ENCODE measurements at places on chromosomes 7 and 10.
A peak's percentile ranks its signal among the peaks of the same experiment; 100 is the strongest.

- DNase-seq: no peak
Measured at GRCh38 chr7:45053401-45053800, 35.4 kb downstream of the NACAD start.

GRCh38 chr10:80252296-80252887 is 37.1 kb downstream of the MAT1A start:
- no peak for DNase-seq

DNA sequence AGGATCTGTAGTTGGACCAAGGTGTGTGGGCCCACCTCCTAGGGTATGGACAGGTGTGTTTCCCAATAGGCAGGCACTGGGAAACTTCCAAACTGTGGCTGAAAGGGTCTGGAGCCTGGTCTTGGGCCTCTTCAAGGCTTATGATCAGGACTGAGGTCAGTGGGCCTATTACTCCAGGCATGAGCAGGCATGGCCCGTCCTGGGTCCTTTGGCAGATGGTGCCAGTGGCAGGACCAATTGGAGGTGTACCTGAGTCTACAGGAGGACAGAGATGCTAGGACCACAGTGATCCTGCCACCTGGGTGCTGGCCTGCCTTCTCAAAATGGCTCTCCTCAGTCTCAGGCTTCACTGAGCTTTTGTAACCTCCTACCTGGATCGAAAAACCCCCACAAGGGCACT is 95.4 kb downstream of the RAB18 start:
- DNase-seq: no peak

- peak; percentile 30 for DNase-seq
Measured at GRCh38 chr10:96587264-96588059, 650 bp upstream of the TM9SF3 start.

DNA sequence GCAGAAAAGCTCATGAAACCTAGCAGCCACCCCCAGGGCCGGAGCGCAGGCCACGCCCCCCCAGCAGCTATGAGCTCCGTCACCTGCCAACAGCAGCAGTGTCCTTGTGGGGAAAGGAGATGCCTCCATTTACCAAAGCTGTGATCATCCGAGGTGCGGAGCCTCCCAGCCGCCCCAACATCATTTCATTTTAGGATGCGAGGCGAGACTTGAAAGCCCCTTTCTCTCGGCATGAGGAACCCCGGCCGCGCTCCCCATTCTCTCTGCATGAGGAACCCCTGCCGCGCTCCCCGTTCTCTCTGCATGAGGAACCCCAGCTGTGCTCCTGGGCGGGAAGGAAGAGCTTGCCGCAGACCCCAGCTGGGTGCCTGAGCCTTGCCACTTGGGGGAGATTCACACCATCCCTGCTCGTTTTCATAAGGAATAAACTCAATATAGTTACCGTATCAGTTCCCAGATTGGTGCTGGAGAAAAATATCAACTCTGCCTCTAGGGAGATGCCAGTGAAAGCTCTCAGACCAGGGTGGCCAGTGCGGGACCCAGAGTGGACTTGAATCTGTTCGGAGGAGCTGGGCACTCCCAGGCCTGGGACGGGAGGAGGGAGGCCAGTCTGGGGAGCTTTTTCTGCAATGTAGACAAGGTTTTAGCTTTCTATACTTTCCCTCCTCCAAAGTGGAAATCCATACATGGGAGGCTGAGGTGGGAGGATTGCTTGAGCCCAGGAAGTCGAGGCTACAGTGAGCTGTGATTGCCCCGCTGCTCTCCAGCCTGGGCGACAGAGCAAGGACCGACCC is 35.0 kb downstream of the JAKMIP3 start:
- DNase-seq: no peak

- no peak for DNase-seq
Measured at GRCh38 chr7:90407484-90407821, 4.2 kb downstream of the CLDN12 start.

GRCh38 chr10:107919626-107920235 is 755.2 kb upstream of the SORCS1 start:
- no peak for DNase-seq

- DNase-seq: no peak
Measured at GRCh38 chr7:68143345-68143744, 1146.7 kb downstream of the TYW1 start.

- DNase-seq: no peak
Measured at GRCh38 chr10:119469846-119470245, 72.7 kb downstream of the RGS10 start.

DNA sequence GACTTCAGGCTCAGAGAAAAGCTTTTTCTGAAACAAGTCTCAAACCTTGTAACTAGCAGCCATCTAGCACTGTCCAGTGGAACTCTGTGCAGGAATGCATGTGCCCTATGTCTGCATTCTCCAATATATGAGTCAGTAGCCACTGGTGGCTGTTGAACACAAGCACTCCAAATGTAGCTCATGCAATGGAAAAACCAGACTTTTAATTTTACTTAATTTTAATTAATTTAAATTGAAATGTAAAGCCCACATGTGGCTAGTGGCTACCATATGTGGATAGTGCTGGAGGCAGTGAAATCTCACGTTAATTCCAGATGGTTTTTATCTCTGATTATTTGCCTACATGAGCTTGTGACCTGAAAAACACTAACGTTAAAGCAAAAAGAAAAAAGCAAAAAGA is 225.1 kb downstream of the GATA3 start:
- no peak for DNase-seq

- no peak for DNase-seq
Measured at GRCh38 chr10:3666525-3667302, 118.3 kb downstream of the KLF6 start.

DNA sequence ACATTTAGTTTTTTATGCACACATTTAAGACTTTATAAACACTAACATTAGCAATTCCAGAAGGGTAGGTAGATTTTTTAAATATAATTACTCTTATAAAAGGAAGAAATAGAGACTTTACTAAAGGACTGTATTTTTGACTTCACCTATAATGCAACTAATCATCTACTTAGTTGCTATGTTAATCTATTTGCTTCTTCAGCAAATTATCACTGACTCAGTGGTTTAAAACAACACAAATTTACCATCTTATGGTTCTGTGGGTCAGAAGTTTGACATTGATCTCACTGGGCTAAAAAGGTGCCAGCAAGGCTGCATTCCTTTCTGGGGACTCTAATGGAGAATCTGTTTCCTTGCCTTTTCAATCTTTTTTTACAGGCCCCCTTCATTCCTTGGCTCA is 7.6 kb downstream of the MTERF1 start:
- DNase-seq: no peak

DNA sequence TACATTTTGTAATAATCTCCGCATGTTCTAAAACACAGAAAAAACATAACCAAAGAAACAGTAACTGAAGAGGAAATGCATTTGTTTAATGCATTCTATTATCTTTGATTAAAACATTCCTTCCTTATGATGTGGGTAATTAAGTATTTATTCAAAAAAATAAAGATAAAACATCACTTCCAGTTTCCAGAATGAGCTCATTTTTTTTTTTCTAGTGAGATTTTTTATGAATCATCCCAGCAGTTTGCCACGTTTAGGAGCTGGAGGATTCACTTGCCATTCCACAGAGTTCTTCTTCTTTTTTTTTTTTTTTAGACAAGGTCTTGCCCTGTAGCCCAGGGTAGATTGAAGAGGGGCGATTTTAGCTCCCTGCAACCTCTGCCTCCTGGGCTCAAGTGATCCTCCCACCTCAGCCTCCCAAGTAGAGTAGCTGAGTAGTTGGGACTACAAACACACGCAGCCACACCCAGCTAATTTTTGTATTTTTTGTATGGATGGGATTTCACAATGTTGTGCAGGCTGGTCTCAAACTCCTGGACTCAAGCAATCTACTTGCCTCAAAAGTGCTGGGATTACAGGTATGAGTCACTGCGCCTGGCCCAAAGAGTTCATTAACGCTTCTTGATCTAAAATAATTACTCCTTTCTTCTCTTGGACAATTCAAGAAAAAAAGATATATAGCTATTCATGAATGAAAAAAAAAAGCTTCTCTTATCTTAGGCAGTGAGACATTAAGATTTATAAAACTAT is 177.3 kb downstream of the DKK1 start:
- no peak for DNase-seq

DNA sequence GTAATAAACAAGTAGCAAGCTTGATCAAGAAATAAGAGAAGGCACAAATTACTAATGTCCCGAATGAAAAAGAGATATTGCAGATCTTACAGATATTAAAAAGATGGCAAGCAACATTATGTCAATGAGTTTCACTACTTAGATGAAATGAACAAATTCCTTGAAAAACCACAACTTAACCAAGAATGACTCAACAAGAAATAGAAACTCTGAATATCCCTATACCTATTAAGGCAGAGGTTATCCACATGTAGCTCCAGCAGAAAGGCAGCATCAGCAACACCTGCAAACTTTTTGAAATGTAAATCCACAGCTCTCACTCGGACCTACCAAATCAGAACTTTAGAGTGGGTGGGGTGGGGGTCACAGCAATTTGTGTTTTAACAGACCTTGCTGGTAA is 33.6 kb downstream of the PDE1C start:
- DNase-seq: no peak

DNA sequence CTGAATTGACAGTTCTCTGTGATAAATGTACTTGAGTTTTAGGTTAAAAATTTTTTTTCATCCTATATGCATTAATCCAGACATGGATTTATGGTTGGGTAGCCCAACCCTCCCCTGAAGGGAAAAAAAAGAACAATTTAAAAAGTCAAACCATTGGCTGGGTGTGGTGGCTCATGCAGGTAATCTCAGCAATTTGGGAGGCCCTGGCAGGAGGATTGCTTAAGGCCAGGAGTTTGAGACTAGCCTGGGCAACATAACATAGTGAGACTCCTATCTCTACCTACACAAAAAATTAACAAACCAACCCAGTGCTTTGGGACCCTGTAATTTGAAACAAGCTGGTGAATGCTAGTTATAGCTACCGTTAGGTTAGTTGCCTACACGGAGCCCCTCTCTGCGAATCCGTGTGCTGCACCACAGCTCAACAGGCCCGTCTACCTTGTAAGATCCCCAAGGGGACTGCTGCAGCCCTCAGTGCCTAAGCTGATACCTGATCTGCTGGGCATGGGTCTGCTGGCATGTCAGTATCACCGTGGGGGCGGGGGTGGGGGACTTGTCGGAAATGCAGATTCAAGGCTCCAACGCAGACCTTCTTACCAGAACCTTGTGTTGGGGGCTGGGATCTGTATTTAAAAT is 32.8 kb downstream of the TSPAN14 start:
- DNase-seq: no peak

DNA sequence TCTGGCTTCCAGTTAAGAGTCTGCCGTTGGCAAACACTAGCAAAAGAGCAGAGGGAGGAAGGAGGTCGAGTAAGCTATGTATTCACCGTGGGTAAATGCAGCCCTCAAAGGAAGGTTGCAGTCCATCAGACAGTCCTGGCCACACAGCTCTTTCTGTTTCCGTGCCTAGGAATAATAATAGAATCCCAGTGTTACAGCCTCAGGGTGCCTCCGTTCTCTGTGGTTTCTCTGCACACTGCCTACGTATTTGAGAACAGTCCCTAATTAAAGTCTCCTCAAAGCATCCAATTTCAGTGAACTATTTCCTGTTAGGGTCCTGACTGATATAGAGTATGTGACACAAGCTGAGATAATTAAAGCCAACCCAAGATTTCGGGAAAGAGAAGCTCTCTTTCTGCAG is 176.7 kb downstream of the GPAM start:
- DNase-seq: no peak

DNA sequence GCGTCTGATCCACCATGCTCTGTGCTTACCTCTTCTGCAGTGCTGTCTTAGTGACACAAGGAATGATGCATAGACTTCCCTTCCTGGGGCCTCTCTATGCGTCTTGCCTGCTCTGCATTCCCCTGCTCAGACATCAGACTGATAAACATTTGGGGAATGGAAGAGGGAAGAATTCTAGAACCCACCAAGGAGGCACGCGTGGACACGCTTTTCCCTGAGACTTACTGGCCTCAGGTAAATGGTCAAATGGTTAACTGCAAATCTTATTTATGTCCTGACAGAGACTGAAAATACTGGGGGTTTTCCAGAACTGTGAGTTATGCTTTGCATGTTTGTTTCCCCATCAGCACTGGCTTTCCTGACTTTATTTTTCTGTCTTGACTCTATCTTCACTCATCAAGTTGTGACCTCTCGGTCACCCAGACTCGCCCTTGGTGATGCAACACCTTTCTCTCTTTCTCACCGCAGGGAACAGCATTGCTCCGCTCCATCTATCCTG is 285.9 kb upstream of the FZD8 start:
- no peak for DNase-seq

DNA sequence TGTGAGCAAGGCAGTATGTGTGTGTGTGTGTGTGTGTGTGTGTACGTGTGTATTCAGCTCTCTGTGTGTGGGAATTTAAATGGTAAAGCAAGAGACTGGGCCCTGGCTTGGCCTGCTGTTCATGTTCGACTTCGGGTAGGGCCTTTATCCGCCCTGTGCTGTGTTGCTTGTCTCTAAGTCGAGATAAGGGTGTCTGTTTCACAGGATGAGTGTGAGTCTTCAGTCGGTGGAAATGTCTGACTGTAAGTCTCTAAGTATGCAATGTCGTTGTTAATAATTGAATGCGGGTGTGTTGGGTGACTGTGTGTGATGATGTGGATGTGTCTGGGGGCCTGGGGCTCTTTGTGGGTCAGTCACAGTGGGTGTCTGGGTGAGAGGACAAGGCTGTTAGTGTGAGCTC is 34.8 kb downstream of the HIF1AN start:
- no peak for DNase-seq

- DNase-seq: no peak
Measured at GRCh38 chr10:101545898-101546297, 42.2 kb downstream of the POLL start.

DNA sequence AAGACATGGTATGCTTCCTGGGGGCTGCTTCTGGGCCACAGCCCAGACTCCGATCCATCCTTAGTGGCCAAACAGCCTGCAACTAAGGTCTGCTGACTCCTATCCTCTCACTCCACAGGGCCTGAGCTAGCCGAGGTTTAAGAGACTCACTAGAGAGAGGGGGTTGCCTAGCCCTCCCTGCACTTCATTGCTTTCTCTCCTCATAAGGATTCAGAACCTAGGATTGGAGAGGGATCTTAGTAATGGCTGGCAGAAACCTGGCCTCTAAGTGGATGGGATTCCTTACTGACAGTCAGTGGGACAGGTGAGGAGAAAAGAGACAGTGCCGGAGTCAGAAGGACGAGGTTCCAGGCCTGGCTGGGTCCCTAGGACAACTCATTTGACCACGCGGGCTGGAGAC is 8.2 kb upstream of the DDIT4 start:
- no peak for DNase-seq

- no peak for DNase-seq
Measured at GRCh38 chr10:79560160-79560709, at the start of gene SFTPA2. Gene SFTPA2, minus strand, starts transcription at chr10:79560407. Its CDS starts 924 bp downstream, at chr10:79559483.

GRCh38 chr10:61987951-61988379 is 86.5 kb downstream of the ARID5B start:
- DNase-seq: no peak

DNA sequence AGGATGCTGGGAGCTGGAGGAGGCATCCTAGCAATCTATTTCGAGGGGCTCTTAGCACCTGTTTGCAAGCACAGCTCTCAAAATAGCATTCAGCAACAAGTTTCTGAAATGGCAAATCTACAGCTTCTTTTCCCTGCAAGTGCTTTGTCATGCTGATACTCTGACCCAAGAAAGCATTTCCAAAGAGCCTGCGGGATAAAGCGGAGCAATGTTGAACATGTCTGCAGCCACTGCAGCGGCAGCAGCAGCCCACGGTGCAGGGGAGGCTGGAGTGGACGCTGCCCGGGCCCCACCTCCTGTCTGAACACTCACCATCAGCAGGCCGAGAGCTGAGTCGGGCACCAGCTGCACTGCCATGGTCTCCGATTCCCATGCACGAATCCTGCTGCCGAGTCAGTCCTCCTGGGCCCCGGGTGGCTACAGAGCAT is 964 bp downstream of the FRMD4A start:
- DNase-seq: no peak

All from stimulated activated CD4-positive, alpha-beta T cell treated with anti-CD3 and anti-CD28 coated beads, TNF-alpha, amount 100 ng/mL, for 24 hours (primary cell).